M059J (cell line): ENCODE measurements at places on chromosomes 5 and 9.
A peak's percentile ranks its signal among the peaks of the same experiment; 100 is the strongest.

DNA sequence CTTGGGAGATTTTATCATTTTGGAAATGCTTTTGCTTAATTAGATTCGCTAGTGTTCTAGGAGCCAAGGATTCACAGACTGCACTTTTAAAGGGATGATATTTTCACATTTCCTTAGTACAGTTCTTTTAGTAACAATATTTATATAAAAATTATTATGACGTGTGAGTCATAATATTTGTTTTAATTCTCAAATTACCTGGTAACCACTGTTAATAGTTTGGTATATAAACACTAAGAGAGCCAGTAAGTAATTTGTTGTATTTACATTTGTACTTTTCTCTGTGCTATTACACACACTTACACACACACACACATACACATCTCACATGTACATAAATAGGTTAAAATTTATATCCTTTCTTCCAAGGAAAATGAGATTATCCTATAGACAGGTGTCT is 58.8 kb upstream of the RAD23B start:
- DNase-seq: no peak

- no peak for DNase-seq
Observed at GRCh38 chr5:14025569-14026286, 81.2 kb upstream of the DNAH5 start.

- DNase-seq: peak; percentile 0
Observed at GRCh38 chr5:29697785-29698414, 1495.6 kb upstream of the CDH6 start.

DNA sequence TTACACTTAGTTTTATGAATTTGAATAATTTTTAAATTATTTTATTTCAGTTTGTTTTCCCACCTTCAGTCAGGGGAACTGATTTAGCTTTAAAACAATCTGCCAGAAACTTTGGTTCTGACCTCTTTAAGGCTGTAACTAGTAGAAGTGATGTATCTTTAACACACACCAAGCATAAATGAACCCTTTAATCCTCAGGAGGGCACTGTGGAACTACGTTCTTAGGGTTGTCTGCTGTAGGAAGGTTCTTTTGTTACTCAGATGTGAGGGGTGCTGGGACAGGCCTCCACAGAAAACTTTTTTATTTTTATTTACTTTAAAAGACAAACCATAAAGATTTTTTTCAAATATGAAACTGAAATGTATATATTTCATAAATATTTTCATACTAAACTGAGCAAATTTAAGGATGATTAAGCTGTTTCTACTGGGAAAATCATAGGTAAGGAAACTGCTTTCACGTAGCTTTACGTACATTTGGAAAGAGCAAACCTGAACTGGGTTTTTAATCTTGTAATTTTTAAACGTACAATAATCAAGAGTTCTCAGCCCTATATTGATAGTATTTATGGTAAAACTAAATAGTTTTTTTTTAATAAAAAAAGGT is 5.3 kb downstream of the KLF4 start:
- peak; percentile 81 for DNase-seq

GRCh38 chr5:168683247-168683926 is 104.2 kb upstream of the PANK3 start:
- DNase-seq: no peak
